ENCODE measurements at places on chromosomes 16 and 17. TPM values are rescaled to one million over a fixed set of nuclear protein-coding genes. Genes with fewer than 3 reads are reported as not detected.

GRCh38 chr16:56635441-56635967 lies 3.0 kb upstream of the MT1A start:
- no peak for DNase-seq

DNA sequence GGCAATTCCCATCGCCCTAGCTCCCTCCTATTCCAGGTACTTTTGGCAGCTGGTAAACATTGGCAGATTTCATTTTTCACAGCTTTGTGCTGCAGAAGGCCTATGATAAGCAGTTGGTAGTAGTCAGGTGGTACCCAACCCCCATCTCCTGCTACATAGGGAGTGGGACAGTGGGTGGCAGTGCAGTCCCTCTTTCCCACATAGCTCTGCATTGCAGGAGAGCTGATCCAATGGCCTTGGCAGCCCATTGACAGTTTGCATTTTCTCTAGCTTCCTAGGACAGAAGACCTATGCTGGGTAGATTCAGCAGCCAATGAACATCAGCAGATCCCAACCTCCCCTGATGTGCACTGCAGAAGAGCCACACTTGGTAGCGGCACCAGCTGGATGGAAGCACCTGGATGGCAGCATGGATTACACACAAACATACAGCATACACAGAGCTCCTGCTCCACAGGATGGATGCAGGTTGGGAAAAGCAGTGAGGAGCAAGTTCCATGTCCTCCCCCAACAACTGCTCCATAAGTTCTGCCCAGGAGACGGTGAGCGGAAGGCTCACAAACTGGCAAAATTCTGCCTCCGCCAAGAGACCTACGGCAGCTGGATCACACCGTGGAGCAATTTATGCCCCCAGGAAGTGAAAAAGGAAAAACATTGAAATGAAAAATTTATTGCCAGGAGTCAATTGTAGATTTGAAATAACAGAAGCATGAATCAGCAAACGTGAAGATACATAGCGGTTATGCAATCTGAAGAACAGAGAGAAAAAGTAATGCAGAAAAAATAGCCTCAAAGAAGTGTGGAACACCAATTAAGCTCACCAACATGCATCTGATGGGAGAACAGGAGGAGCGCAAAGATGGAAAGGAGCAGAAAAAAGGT lies 95.7 kb downstream of the CACNG1 start:
- no peak for DNase-seq

DNA sequence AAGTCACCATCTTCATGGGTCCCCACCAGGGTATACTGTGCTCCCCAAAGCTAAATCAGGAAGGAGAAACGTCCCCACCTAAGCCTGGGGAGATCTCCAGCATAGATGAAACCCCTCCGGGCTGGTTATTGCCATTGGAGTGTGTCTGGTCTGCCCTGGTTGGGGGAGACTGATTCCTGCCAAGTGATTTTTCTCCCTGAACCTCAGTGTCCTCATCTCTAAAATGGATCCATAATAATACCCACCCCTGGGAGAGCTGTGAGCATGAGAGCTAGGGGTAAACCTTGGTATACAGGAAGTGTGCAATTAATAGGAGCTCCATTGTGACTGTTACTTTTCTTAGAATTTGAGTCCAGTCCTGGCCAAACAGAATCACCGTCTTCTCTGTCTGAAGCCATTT lies 111.1 kb downstream of the CMIP start:
- no peak for DNase-seq

GRCh38 chr16:54422159-54422558 lies 135.6 kb upstream of the IRX3 start:
- no peak for DNase-seq

DNA sequence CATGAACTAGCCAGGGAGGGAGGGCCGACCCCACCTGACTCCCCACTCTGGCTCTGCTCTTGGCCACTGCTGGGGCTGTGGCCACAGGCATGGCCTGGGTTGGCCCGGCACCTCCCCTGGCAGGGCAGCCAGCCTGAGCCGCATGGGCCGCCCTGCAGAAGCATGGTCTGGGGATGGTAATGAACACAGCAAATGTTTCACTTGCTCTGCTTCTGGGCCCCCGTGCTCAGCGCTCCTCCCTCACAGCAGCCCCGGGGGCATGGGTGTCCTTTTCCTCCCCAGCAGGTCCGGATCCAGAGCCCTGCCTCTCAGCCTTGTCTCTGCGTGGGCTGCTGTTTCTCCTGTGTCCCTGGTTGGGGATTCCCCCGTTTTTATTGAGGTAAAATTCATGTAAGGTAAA lies 30.9 kb upstream of the KCNJ12 start:
- DNase-seq: no peak

Gene RNF112
- 0.67 TPM for total RNA-seq

Gene SKAP1
- not detected for total RNA-seq

Gene PHOSPHO1
- not detected for total RNA-seq

Gene TMEM92
- total RNA-seq: 1.7 TPM

Gene OGFOD3
- total RNA-seq: 19.9 TPM

GRCh38 chr17:12229335-12229734 lies 208.7 kb downstream of the MAP2K4 start:
- no peak for DNase-seq

DNA sequence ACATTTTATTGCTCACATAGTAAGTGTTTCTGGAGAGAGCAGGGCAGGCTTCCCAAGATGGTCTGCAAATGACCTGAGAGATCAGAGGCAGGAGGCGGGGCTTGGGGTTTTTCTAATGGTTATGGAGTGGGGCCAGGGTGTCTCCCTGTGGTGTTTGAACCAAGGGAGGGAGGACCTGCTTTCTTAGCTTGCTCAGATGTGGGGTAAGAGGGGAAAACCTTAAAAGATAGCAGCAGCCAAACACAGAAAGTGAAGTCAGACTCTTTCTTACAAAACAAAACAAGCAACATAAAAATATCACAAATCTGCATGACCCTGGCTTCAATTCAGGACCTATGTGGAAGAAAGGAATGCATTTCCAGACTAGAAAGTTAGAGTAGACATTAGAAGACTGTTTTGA lies 22.9 kb upstream of the DNAJA2 start:
- DNase-seq: no peak

Gene KRTAP3-1
- total RNA-seq: not detected

- no peak for DNase-seq
These were observed 87.1 kb downstream of the KCNJ12 start for GRCh38 chr17:21463204-21463661.

- no peak for DNase-seq
These were observed 183.3 kb downstream of the CEP112 start for GRCh38 chr17:66008680-66009079.

Gene MAF
- 15.8 TPM for total RNA-seq

GRCh38 chr17:3719265-3719664 lies 4.4 kb upstream of the HASPIN start:
- DNase-seq: no peak

- DNase-seq: no peak
These were observed 100.5 kb downstream of the XYLT1 start for GRCh38 chr16:17370223-17370707.

Gene HOXB7
- not detected for total RNA-seq

Gene TNS4
- 0.39 TPM for total RNA-seq

GRCh38 chr16:82882982-82883835 lies 256.4 kb downstream of the CDH13 start:
- DNase-seq: no peak

Gene RNF222
- total RNA-seq: not detected

DNA sequence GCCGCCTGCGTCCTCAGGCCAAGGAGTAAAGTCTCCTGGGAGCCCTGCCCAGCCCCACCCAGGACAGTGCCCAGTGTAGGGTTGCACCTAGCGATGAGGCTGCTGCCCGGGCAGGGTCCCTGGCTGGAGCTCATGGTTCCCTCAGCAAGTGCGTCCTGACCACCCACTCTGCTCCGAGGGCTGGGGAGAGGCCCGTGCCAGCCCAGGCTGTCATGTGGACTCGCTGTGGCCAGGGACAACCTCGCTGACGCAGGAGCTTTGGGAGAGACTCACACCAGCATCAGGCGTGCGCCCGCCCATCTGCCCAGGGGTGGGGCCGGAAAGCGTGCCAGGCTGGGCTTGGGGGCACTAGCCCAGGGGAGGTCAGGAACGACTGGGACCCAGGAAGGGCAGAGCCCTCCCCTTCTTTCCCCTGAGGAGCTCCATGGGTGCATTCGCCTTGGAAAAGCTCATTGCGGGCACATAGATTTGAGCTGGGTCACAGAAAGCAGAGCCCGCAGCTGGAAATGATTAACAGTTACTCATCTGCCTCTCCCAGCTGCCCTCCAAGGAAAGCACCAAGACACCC lies 19.7 kb downstream of the DPEP1 start:
- DNase-seq: no peak

Gene ABCC3
- total RNA-seq: 16.0 TPM

- no peak for DNase-seq
These were observed 3.4 kb upstream of the ACSF3 start for GRCh38 chr16:89090182-89090630.

DNA sequence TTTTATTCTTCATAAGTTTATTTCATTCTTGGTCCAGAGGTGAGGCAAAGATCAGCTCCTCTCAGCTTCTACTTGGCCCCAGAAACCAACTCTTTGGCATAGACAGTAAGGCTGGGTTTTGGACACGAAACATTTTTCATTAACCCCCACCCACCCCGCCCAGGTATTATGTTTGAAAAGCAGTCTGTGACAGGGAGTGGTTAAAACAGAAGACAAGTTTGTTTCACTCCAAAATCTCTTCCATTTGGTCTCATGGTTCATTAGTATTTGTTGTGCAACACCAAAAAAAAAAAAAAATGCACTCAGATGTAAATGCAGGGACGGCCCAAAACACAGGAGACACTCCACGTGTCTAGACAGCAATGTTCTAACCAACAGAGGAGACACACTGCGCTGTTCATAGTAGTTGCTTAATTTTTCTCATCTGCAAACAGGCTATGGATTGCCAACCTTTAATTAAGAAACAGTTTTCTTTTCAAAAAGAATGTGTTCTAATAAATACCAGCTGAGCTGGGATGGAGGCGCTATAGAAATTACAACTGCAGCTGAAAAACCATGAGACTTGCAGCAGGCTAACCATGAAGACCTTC lies 39.8 kb upstream of the MMP2 start:
- DNase-seq: no peak

Gene ADAD2
- not detected for total RNA-seq

GRCh38 chr17:55381017-55381770 lies 40.4 kb downstream of the MMD start:
- no peak for DNase-seq
